Activated CD4-positive, alpha-beta T cell treated with anti-CD3 and anti-CD28 coated beads, Interleukin-10, Interleukin-2, amounts not matched to agents 100 ng/mL and 50 ng/mL, durations not matched to agents 16 hours and 8 hours (primary cell): ENCODE measurements at places on chromosomes 11 and 22.

DNA sequence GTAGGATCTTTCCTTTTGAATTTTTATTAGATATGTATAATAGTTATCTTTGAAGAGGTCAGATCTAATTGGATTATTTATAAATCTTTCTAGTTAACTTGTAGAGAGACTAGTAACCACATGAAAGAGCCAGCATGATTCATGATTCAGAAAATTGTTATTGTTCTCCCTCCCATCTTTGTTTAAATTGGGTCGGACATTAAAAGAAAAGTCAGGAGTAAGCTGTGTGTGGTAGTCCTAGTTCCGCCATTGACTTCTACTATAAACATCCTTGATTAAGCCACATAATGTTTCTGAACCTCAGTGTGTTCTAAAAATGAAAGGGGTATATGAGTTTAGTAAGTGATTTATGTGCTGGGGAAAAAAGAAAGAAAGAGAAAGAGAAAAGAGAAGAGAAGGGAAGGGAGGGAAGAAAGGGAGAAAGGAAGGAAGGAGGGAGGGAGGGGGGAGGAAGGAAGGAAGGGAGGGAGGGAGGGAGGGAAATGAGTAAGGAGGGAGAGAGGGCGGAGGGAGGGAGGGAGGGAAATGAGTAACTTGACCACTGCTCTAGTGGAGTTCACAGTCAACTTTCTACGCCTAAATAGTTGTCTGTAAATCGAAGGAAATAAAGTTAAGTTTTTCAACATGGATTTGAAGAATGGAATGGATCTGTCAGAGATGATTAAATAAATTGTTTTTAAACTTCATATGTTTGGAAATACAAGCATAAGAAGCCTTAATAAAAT lies 32.9 kb downstream of the SIK2 start:
- no peak for DNase-seq

DNA sequence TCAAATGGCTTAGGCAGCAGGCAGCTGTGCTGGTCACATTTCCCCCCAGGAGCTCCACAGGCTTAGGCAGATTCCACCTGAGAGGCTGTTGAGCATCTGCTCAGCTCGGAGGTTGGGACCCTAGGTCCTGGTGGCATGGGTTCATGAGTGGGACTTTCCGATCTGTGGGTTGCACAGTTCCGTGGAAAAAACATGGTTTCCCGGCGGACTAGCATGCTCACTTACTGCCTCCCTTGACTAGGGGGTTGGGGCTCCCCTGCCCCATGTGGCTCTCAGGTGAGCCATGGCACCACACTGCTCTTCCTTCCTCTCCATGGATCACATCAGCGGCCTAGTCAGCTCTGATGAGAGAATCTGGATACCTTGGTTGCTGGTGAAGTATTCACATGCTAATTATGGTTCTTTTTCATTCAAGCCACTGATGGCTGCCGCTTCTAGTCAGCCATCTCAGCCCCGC lies 685.1 kb downstream of the METTL15 start:
- DNase-seq = no peak

DNA sequence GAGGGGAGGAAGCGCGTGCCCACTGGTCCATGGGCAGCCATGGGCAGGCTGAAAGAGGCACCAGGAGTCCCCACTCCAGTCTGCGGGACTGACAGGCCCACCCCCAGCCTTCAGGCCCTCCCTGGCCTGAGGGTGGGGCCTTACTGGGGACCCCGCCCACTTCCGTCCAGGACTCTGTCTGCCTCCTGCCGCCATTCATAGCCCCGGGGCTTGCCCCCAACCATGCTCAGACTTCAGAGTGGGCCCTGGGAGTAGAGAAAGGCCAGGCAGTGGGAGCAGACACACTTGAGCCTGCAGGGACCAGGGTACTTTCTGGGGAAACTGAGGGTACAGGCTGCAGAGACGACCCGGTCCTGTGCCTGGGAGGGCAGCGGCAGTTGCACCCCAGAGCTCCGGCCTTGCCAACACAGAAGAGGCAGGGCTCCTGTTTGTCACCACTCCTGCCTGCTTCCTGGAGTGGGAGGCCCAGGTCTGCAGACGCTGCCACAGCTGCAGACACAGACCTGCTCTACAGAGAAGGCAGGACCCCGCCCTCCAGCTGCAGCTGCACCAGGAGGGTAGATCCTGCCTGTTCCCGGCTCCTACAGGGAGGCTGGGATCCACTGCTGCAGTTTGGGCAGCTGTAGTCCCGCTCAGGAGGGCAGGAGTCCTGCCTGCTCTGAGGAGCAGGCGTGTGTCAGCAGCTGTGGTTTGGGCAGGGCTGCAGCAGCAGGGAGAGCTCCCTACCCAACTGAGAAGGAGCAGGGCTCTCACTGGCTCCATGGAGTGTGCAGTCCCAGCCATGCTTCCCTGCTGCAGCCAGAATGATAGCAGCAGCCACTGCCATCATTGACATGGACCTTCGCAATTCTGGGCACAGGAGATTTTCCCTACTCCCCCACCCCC lies 387.9 kb upstream of the ANO3 start:
- DNase-seq = no peak

DNA sequence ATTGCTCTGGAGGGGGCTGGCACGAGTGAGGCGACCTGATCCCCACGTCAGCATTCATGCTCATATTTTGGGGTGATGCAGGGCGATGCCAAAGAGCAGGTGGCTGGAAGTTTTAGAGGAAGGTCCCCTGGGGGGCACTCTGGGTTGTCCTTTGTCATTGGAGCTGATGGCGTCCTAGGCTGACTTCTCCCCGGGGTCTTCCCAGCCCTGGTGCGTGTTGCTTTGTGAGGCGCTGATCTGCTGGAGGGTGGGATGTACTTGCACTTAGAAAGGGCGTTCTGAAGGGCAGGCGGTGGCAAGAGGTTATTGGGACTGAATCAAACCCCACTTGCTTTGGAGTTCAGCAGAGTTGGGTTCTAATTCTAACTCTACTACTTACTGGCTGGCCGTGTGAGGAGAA lies 313.3 kb downstream of the NTM start:
- no peak for DNase-seq

DNA sequence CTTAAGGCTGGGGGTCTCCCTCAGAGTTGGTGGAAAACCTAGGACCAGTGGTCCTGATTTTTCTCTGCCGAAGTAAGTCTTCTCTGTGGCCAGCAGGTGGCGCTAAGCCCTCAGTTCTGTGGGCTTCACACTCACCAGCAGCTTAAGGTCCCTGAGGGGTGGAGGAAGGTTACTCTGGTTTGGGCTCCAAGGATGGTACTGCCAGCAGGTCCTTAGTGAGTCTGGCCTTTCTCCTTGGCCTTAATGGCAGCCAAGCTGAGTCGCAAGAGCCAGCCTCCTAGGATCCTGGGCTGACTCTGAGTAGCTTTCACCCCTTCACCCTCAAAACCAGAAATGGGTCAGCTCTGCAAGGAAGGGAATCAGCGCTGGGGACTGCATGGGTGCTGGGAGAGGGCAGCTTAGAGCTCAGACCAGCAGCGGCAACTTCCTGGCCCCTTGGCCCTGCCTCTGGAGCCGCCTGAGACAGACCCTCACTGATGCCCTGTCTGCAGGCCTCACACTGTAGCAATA lies 4.4 kb downstream of the KCNJ11 start:
- peak; percentile 79 for DNase-seq

GRCh38 chr11:115745066-115745465 lies 240.9 kb upstream of the CADM1 start:
- no peak for DNase-seq

GRCh38 chr11:134049303-134049702 lies 19.6 kb upstream of the JAM3 start:
- no peak for DNase-seq

DNA sequence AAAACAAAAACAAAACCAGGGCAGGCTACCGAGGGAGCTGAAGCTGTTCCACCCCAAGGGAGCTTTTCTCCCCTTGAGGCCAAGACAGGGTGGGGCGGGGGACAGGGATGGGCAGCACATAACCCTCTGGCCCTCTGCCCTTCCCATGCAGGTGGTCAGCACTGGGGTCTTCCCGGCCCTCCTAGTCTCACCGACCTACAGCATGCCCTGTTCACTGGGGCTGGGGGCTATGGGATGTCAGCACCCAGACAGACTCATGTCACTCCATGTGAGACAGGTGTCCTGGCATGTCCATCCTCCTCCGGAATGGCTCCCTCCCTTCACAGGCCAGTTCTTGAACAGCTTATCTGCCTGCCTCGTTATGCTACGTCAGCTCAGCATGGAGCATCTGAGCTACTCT lies 51.7 kb downstream of the DSCAML1 start:
- no peak for DNase-seq

GRCh38 chr22:44707752-44708151 lies 5.7 kb downstream of the PRR5 start:
- DNase-seq = no peak

GRCh38 chr22:40396882-40397281 lies 26.5 kb downstream of the SGSM3 start:
- no peak for DNase-seq

GRCh38 chr11:1195682-1196515 lies 27.0 kb upstream of the MUC5B start:
- DNase-seq = no peak

GRCh38 chr22:45462034-45462655 lies 40.5 kb upstream of the FBLN1 start:
- no peak for DNase-seq

DNA sequence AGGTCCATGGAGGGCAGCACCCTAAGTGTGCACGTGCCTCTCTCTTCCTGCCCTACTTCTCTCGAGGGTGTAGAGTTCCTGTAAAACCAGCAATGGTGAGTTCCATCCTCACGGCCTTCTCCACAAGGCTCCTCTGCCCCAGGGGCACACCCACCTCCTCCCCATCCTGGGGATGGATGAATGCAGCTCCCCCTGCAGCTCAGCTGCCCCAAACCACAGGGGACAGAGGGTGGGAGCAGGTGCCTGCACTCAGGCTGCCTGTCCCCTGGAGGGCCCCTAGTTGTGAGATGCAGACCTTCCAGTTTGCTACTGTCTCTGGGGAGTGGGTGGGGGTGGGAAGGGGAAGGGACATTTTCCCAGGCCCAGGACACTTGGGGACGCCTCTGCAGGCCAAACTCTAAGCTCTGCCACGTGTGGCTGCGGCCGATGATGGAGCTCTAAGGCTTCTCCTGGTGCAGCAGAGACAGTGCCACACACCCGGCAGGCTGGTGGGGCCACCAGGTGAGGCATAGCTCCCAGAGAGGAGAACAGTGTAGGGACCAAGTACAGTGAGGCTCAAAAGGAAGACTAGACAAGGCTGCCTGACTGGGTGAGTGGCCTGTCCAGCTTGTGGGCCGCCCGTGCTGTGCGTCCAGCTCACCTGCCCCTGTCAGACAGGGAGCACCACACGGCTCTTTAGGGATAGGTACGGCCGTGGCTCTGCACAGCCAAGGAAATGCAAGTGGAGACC lies 540.9 kb downstream of the TBC1D22A start:
- no peak for DNase-seq

- DNase-seq = no peak
Measured at GRCh38 chr11:33540946-33541915, 159.4 kb downstream of the C11orf91 start.

GRCh38 chr11:3245071-3245470 lies 12.9 kb upstream of the MRGPRE start:
- DNase-seq = no peak

DNA sequence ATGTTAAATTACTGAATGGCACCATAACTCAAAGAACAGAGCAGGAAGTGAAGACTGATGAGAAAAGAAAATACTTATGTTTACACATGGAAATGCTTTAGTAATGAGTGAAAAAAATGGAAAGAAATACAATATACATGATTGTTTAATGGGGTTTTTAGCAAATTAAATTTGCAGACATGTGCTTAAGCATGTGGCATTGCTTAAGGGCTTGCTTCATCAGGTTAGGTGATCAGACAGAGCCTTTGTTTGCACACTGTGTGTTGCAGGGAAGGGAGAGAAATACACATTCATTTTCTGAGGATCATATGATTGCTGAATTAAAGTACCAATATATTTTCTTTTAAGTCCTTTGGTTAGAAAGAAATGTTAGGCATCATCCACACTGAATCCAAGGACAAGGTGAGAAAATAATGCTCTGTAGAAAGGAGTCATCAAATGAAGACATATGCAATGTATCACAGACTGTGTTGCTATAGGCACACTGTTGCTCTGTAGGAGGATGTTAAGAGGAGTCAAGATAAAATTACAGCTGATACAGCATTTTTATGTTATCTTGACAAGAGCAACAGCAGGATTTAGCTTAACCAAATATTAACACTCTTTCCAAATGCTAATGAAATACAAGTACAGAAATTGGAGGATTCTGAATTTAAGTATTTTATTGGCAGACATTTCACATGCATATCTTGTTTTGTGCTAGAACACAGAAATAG lies 23.4 kb upstream of the ARHGAP20 start:
- DNase-seq = no peak

DNA sequence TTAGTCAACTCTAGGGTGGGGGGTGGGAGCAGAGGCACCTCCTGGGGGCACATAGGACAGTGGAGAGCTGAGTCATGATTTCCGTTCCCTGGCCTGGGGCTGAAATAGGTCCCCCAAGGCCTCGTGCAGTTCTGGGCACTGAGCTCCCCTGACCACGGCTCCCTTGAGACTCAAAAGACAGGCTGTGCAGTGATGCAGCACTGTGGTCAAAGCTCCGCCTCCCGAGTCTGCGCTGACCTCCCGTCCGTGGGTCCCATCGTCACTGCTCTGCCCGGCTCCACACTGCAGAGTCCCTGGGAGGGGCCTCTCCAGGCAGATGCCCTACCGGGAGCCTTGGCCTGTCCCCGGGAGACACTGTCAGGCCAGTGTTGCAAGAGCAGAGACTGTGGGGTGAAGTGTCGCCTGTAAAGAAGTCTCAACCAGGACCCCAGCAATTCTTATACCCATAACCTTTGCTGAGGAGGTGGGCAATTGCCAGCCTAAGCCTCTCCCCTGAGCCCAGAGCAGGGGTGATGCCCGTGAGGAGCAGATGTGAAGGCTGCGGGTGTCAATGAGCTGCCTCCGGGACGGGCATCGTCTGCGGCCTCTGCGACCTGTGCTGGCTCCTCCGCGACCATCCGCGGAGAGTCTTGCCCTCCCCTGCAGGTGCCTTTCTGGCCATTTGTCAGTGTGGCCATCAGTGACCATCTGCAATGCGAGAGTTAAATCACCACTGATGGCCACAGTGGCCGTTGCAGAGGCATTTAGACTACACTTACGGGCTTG lies 877.3 kb downstream of the BRD1 start:
- no peak for DNase-seq

DNA sequence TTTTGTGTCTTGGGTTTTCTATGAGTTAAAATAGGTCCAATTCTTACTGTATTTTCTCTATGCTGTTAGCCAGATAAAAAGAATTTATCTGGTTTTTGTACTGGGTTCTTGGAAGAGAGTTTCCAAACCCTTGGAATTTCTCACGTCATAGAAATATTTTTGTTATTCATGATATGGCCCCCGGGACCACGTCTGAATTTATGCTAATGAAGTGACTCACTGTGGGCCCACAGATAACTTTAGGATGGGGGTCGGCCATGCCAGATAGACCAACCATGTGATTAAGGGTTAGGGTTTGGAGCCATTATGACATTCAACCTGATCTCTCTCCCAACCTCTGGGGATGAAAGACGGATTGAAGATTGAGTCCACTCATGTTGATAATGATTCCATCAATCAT lies 35.6 kb upstream of the DDI1 start:
- DNase-seq = no peak

- no peak for DNase-seq
Measured at GRCh38 chr11:3139086-3139440, 26.0 kb downstream of the OSBPL5 start.
